ENCODE measurements at places on chromosomes 13 and 19.

DNA sequence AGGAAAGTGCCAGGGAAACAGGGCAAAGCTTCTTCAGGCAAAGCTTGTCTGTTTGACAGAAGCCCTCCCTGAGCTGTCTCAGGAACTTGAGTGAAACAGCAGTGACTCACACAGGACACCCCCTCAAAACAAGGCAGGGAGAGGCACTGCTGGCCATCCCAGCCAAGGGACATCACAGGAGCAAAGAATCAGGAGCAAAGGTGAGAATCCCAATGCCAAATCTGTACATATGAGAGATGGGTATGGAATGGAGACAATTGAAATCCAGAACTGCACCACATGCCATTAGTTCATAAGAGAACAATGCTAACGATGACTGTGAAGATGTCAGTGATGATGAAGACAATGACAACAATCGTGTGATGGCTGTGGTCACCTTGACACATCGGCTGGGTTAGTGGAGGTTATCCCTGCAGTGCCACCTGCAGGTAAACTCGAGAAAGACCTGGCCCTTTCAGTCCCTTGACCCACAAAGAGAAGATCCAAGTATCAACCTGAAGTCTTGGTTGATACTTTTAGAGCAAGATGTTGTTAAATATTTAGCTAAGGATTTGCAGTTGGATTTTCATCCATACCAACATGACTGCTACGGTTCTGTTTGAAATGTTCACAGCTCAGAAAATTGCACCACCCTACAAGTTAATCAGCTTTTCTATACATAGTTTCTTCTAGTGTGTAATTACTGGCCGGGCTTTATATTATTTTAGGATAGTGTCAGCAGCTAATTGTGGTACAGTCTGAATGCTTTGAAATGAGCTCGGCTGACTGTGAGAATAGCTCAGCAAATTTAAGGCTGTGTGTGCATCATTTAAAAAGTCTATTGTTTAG lies 42.0 kb upstream of the IPO5 start:
- DNase-seq: peak; percentile 23

DNA sequence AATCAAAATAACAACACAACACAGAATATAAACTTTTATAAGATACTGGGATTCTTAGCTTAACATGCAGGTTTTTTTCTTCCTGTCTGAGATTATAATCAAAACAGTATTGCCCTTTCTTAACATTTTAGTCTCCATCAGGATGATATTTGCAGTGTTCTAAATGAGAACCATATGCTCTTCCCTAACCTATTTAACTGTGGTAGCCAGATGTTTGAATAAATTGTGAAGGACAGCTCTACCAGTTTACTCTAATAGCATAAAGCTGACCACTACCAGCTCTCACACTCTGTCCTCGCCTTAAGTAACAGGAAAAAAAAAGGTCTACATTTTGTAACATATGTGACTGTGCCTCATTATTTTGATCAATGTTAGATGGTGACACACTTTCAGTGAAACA lies 618.7 kb upstream of the SGCG start:
- no peak for DNase-seq

GRCh38 chr13:78940455-78941130 lies 281.6 kb upstream of the OBI1 start:
- DNase-seq: no peak

GRCh38 chr13:66830940-66831716 lies 399.0 kb downstream of the PCDH9 start:
- no peak for DNase-seq
